Amniotic stem cell (primary cell): ENCODE measurements at places on chromosomes 3 and 15.

DNA sequence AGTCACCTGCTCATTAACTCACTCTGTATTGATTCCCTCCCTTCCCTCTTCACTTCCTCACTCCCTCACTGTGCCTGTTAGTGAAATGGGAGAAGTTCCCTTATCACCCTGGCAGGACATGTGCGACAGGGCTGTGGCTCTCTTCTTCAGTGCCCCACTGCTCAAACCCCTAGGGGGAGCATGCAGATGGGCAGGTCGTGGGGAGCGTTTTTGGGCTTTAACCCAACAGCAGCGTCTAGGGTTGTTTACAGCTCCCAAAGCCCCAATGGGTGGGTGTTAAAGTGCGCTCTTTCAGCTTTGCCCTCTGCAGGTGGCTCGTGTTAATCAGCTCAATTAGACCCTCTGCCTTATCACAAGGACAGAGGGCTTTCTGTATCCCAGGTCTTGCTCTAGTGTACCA lies 447.8 kb upstream of the PROK2 start:
- DNase-seq = no peak

DNA sequence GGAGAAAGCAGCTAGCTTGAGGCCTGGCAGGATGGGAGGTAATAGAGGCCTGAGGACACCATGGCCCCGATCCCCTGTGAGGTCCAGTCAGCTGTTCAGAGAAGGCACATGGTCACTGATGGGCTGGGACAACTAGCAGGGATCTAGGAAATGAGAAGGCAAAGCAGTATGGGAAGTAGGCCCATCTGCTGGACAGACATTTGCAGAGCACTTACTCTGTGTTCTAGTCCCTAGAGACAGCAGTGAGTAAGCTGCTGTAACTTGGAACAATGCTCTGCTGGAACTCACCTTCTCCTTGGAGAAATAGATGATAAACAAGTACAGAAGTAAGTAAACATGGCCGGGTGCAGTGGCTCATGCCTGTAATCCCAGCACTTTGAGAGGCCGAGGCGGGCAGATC lies 7.1 kb downstream of the ECE2 start:
- DNase-seq = no peak

DNA sequence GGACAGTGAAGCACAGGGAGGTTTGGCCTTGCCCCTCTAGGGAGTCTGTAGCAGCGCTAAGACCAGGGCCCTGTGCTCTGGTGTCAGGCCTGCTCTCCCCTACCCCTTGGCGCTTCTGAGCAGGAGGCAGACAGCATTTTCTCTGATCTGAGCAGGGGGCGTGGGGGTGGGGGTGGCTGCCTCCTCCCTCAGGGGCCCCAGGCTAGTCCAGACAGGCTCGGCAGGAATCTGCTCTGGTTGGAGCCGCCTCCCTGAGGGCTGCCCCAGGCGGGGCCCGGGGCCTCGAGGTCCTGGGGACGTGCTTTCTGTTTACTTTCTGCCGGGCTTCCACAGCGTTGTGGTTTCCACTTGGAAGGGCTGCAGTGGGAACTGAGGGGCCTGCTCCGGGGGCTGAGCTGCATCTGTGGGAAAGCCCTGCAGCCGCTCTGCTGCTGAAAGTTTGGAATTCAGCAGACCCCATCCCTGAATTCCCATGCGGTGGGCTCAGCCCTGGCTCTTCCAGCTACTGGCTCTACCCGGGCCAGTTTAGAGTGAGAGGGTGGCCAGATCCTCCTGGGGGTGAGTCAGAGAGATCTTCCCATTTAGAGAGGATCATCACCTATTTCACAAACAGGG lies 105.4 kb downstream of the LINGO1 start:
- no peak for DNase-seq

- DNase-seq = no peak
These were observed 407.4 kb downstream of the RSL24D1 start for GRCh38 chr15:54789376-54789775.

GRCh38 chr3:47825590-47825989 lies 22.7 kb downstream of the DHX30 start:
- DNase-seq = no peak

DNA sequence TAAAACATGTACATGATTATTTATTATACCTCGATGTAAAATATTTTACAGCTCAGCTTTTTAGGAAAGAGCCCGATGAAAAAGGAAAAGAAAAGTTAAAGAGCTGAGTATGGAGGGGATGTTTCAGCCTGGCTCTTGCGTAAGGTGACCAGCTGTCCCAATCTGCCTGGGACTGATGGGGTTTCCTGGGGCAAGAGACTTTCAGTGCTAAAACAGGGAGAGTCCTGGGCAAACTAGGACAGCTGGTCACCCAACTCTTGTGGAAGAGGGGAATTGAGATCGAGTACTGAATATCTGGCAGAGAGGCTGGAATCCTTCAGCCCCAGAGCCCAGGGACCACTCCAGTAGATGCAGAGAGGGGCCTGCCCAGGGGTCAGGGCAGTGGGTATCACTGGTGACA lies 21.0 kb downstream of the DUOX2 start:
- DNase-seq = no peak

GRCh38 chr3:183153210-183153950 lies 9.2 kb downstream of the LAMP3 start:
- DNase-seq = no peak

DNA sequence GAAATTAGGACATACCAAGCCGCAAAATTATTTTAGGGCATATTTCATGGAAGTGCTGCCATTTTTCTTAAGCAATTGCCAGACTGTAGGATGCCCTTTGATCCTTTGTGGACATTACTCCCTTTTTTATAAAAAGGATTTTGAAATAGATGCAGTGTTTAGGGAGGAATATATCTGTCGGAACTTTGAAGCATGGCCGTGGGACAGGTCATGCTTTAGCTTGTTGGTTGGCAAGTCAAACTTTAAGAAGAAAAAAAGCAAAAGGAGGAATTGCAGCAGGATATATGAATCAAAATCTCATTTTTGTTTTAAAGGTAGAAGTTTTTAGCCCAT lies 122.1 kb downstream of the MCTP2 start:
- DNase-seq = no peak

- peak; percentile 68 for DNase-seq
These were observed 43.6 kb downstream of the RASA2 start for GRCh38 chr3:141530415-141530768.

DNA sequence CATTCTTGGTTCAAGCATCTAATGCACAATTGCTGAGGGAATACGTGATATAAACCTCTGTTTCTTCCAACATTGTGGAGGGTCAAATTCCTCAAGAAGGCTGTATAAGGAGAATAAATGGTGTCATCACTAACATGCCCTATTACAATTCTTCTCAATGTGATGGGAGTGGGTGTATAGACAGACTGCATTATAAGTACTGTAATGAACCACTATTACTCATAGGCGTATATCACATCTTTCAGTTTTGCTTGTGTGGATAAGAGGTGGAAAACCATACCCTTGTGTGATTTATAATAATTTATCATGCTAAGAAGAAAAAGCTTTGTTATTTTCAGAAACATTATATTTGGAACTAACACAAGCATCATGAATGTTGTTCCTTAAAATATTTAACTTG lies 35.3 kb upstream of the BBX start:
- DNase-seq = no peak

GRCh38 chr15:85625856-85626255 lies 168.9 kb downstream of the KLHL25 start:
- no peak for DNase-seq

DNA sequence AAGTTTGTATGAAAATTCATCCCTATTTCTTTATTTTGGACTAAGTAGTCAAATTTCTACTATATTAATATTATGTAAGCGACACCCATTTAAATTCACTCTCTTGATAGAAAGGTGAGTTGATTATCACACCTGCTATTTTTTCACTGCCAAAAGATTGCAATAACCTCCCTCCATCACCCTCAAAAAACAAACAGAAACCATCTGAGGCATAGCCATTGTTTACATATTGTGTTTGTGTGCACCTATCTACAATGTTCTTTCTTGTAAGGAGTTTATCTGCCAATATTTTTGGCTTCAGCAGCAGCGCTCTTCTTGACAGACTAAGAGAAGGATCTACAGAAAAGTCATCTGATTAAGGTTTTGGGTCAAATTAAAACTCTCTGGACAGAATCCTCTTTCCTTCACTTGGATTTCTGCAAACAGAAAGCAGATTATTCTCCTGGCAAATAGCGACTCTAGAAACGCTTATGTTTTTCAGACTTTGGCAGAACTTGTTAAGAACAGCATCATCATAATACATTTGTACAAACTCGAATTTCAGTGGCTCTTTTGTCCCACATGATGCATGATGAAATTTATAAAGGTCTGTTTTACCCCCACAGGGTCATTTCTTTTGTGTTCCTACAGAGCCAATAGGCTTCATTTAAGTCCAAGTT lies 48.6 kb downstream of the KCNMB2 start:
- DNase-seq = no peak

DNA sequence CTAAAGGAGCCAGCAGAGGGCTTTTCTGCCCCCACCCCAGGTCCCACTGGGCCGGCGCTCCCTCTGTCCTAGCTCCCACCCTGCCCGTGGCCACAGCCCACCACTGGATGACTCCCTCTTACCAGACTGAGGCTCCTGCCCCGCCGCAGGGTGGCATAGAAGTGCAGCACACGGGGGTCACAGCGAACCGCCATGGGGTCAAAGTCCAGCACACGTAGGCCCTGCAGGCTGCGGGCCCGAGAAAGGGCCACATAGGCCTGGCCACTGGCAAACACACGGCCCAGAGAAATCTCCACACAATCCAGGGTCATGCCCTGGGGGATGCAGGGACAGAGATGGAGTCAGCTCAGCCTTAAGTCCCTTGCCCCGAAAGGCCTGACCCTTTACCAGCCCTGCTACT lies 9.0 kb downstream of the PIF1 start:
- no peak for DNase-seq

DNA sequence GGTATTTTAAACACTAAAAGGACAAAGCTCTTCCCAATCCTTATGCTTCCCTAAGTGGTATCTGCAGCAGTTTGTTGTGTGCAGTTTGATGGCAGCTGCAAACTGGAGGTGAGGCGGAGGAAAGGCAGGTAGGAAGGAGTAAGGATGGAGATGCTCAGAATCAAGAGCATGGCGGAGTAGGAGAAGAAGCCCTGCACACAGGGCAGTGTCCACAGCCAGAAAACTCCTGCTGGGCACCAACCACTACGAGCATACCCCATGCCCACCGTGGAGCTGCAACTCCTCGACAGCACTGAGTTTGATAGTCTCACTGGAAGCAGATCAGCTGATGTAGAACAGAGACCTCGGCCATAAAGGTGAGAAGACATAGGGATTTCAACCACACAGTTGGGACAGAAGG lies 30.3 kb upstream of the ESYT3 start:
- no peak for DNase-seq

DNA sequence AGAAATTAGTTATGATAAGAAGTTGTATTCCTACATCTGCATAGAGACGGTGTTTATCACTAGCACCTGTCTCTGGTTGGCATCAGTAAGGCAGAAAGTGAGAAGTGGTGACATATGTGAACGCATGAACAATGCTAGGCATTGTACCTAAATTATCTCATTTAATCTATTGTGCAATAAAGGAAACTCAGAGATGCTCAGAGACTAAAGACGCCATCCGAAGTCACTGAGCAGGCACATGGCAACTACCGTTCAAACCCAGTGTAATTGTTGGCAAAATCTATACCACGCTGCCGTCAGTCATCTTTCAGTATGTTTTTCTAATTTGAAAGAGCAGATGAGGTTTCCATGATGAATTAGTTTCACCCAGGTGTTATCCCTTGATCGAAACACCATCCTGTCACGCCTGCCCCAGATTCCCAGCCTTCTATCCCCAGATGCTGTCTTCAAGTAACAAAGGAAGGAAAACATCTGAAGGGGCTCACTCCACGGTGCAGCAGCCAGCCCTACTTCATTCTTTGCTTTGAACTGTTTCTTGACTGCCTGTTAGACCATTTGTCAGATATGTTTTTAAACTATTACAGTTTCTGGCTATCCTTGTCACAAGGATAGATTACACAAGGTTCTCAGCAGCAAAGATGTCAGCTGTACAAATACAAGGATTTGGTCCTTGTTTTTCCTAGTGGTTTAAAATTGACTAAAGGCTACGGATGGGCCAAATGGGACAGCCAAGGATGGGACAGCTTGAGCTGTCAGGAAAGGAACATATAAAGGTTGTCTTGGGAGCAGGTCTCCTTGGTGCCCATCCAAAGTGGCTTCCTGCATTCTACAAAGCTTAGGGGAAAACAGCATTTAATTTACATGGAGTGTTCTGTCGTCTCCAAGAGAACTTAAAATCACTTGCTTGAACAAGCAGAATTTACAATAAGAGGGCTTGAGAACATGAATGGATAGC lies 99.1 kb downstream of the TMEM108 start:
- no peak for DNase-seq

GRCh38 chr3:112017091-112017490 lies 17.4 kb upstream of the TMPRSS7 start:
- no peak for DNase-seq

DNA sequence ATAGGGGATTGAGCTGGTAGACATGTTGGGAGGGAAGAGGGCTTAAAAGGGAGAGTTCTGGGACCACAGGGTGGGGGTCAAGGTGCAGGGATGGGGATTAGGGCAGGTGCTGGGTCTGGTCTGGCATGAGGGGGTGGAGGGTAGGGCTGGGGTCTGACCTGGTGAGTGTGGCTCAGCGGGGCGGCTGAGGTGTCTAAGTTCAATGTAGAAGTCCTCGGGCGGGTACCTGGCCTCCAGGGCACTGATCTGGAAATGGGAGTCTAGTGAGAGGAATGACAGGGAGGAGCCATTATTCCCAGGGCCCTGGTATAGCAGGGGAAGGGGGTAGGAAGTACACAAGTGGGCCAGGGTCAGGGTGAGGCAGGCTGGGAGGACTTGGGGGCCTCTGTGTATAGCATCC lies 39.6 kb downstream of the RAB11A start:
- DNase-seq = no peak

- no peak for DNase-seq
These were observed 343.1 kb upstream of the FRG2C start for GRCh38 chr3:75321060-75321459.

DNA sequence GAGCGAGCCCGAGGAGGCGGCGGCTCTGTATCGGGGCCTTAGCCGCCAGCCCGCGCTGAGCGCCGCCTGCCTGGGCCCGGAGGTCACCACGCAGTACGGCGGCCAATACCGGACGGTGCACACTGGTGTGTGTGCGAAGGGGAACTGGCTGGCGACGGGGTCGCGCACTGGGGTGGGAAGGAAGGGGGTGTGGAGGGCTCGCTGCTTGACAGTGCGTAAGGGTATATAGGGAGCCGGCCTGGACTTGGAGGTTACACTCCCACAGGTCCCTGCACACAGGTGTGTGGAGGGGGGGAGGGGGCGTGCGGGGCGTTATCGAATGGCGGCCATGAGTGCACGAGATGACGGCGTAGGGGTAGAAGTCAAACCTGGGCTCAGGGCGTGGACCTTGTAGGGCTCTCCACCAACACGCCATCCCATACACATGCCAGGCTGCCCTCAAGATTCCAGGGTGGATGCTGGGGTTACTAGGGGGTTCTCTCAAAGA lies 389 bp downstream of the APEH start:
- no peak for DNase-seq
